ENCODE measurements at places on chromosomes 5 and 9.

GRCh38 chr5:478982-479535 is 36.1 kb downstream of the EXOC3 start:
- no peak for DNase-seq
- no peak overlapping the region for H3K4me3 ChIP-seq
- no peak overlapping the region for H3K27ac ChIP-seq
- peaks cover 58% of the 10 kb centered on the region for H3K27me3 ChIP-seq

GRCh38 chr5:175746851-175747250 is 89.0 kb downstream of the HRH2 start:
- H3K27me3 ChIP-seq, result peaks cover 12% of the 10 kb centered on the region
- H3K4me1 ChIP-seq, result no peaks in the 10 kb centered on the region
- DNase-seq, result no peak
- H3K27ac ChIP-seq, result no peak overlapping the region
- H3K36me3 ChIP-seq, result no peaks in the 10 kb centered on the region
- no peak overlapping the region for H3K4me3 ChIP-seq

- no peaks in the 10 kb centered on the region for H3K36me3 ChIP-seq
- H3K27me3 ChIP-seq, result no peaks in the 10 kb centered on the region
- no peak for DNase-seq
- no peak overlapping the region for H3K4me3 ChIP-seq
Measured at GRCh38 chr5:74040065-74040551, 414.1 kb downstream of the ARHGEF28 start.

GRCh38 chr9:79551994-79552393 is 19.8 kb upstream of the TLE4 start:
- H3K4me1 ChIP-seq, result no peaks in the 10 kb centered on the region
- no peaks in the 10 kb centered on the region for H3K36me3 ChIP-seq
- DNase-seq, result no peak
- H3K4me3 ChIP-seq, result no peak overlapping the region
- H3K27ac ChIP-seq, result no peak overlapping the region
- H3K27me3 ChIP-seq, result no peaks in the 10 kb centered on the region

- no peaks in the 10 kb centered on the region for H3K36me3 ChIP-seq
- no peak overlapping the region for H3K27ac ChIP-seq
- DNase-seq, result no peak
- H3K4me3 ChIP-seq, result no peak overlapping the region
- no peaks in the 10 kb centered on the region for H3K27me3 ChIP-seq
- no peaks in the 10 kb centered on the region for H3K4me1 ChIP-seq
Measured at GRCh38 chr9:6367128-6367890, 39.1 kb downstream of the TPD52L3 start.

- H3K27ac ChIP-seq, result no peak overlapping the region
- peaks cover 4% of the 10 kb centered on the region for H3K27me3 ChIP-seq
- H3K4me3 ChIP-seq, result no peak overlapping the region
- no peaks in the 10 kb centered on the region for H3K36me3 ChIP-seq
- DNase-seq, result no peak
Measured at GRCh38 chr9:32580631-32581300, 7.8 kb upstream of the NDUFB6 start.

Data from upper lobe of right lung (tissue), 1 donor.